Left cardiac atrium (tissue), 4 donors: ENCODE measurements at places on chromosomes 3 and 15. TPM values are rescaled to one million over a fixed set of nuclear protein-coding genes. Genes with fewer than 3 reads are reported as not detected.

NRG4 gene
- not detected for total RNA-seq

MESP2 gene
- 0.56 TPM for total RNA-seq

ASB14 gene
- total RNA-seq, result not detected

LIPH gene
- 0.41 TPM for total RNA-seq

ACTRT3 gene
- 2.5 TPM for total RNA-seq

DISP2 gene
- 6.5 TPM for total RNA-seq

IMPG2 gene
- 0.18 TPM for total RNA-seq

VGLL3 gene
- 19.4 TPM for total RNA-seq

CACNA2D2 gene
- 7.8 TPM for total RNA-seq

GHSR gene
- not detected for total RNA-seq

TTLL13 gene
- not detected for total RNA-seq

CAMK2N2 gene
- total RNA-seq, result not detected

DRD3 gene
- not detected for total RNA-seq

MEF2A gene
- total RNA-seq, result 96.0 TPM

ANKUB1 gene
- total RNA-seq, result not detected

GP5 gene
- total RNA-seq, result 0.21 TPM

SLC12A8 gene
- 0.92 TPM for total RNA-seq

C3orf70 gene
- 3.1 TPM for total RNA-seq
